ENCODE measurements at places on chromosomes 4 and X.

DNA sequence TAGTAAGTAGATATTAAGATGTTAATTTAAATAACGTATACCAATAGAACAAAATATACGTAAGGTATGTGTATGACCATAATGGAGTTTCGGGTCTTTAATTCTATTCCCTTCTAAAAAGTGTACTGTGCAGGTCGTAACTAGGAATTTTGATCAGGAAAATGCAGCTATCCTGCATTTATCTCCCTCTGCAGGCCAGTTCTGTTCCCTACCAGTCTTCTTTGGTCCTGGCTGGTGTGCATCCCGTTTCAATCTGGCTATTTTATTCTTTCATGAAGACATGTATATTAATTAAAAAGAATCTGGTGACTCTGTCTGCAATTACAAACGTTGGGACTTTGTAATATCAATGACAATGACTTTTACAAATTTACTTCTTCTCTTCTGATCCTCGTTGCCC lies 534.1 kb upstream of the AADAT start:
- DNase-seq, result no peak

DNA sequence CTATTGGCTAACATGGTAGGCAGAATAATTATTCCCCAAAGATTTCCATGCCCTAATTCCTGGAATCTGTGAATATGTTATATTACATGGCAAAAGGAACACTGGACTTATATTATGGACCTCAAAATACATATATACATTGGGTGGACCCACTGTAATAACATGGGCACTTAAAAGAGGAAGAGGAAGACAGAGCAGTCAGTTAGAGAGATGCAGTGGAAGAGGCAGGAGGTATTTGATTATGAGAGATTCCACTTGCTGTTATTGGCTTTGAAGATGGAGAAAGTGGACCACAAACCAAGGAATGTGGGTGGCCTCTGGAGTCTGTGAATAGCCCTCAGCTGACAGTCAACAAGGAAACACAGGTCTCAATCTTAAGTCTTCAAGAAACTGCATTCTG lies 14.0 kb upstream of the ART3 start:
- no peak for DNase-seq

GRCh38 chr4:88613417-88613875 lies 21.2 kb downstream of the HERC3 start:
- DNase-seq, result no peak

DNA sequence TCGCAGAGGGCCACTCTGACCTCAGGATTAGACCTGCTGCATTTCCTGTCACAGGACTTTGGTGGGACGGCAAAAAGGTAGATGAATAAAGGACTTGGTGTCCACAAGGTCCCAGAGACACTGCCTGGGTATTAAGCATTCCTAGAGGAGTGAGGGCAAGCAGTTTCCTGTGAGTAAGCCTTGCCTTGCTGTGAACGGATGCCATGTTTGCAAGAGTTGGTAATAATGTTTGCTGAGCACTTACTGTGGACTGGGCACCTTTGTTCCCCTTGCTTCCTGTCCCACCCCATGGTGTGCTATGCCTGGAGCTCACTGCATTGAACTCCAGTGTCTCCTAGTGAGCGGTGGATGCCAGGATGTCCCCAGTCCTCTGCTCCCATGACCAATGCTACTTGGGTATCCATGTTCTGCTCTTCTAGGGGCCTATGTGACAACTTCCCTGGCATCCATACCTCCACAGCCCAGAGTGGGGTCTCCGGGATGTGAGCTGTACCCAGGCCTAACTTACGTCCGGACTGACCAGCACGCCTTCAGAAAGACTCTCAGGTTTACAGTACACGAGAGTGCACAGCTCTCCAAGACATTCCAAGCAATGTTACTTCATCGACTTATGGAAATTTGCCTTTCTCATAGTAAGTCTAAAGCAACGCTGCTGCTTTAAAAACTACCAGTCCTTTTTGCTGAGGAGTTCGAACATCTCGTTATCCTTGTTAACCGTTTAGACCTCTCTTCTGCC lies 95.5 kb upstream of the MSX1 start:
- no peak for DNase-seq

DNA sequence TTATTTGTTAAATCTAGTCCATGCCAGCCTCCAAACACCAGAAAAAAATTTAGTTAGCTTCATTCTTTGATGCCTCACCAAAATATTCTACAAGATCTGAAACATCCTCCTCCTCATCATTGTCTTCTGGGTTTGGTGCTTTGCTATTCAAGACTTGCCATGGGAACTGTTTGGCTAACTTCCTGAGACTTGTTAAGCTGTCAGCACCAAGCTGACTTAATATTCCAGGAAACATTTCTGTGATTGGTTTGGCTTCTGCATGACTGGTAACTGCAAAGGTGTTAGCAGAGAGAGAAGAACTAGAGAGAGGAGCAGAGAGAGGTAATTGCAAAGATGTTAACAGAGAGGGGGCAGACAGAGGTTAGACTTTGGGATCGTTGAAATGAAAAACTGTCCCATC lies 101.3 kb downstream of the PALLD start:
- DNase-seq, result no peak

DNA sequence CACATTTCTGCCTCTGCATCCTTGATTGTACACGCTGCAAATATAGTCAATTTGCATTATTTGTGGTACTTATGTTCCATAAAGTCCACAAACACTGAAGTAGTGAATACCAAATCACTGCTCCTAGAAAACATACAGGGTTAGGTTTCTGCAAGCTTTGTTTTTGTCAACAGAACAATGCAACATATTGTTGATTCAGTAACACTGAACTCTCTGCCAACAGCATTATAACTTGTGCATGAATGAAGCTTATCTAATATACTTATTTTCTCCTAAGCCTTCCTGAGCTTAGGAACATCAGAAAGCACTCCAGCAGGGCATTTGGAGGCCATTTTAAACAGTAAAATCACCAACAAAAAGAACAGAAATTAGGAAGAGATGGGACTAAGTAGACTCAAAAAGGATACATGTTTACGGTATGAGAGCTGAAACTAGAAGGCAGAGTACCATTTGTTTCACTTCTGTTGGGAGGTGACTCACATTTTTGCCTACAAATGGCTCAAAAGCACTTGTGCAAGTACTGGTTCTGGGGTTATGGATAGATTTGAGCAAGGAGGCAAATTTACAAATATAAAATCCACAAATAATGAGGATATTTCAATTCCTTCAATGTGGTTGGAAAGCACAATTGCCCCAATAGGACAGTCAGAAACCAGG lies 14.1 kb downstream of the COX18 start:
- no peak for DNase-seq

GRCh38 chr4:172843192-172843591 lies 325.4 kb upstream of the GALNT7 start:
- DNase-seq, result no peak

- DNase-seq, result no peak
These were observed 53.9 kb downstream of the HMX1 start for GRCh38 chr4:8817813-8818062.

- no peak for DNase-seq
These were observed 33.5 kb downstream of the MAPK10 start for GRCh38 chr4:86326400-86326799.

DNA sequence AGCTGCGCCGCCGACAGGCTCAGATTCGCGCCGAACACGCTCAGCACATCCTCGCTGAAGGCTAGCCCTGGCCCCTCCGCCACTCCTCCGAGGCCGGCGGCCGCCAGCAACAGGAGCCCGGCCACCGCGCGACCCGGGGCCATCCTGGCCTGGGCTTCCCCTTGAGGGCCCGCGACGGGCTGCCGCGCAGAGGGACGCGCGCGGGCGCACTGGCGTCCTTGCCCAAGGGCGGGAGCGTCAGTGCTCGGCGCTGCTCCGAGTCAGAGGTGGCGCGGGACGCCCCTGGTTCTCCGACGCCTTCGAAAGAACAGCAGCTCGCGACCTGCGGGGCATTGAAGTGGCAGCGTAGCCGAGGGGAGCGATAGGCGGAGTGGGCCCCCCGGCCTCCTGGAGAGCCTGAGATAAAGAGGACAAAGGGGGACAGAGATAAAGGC lies 745 bp downstream of the SLC39A8 start:
- DNase-seq, result no peak

GRCh38 chr4:154230091-154230490 lies 261.5 kb downstream of the DCHS2 start:
- no peak for DNase-seq

GRCh38 chrX:78307665-78308064 lies 19.7 kb downstream of the CYSLTR1 start:
- no peak for DNase-seq

DNA sequence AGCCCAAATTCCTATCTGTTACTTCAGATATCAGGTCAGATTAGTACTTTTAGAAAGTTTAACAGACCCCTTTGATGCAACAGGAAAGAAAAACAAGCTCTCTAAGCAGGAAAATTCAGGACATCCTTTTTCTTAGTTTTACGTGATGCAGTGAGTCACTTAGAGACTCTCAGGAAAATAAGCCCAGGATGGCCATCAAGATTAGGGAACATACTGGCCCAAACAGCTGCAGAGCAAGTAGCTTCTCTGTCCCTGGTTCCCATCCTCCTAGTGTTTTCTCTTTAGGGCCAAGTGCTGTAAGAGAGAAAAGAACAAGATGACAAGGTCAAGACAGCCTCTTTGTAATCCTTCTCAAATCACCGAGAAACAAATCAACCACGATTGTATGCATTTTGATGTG lies 219.1 kb downstream of the ZNF674 start:
- no peak for DNase-seq

DNA sequence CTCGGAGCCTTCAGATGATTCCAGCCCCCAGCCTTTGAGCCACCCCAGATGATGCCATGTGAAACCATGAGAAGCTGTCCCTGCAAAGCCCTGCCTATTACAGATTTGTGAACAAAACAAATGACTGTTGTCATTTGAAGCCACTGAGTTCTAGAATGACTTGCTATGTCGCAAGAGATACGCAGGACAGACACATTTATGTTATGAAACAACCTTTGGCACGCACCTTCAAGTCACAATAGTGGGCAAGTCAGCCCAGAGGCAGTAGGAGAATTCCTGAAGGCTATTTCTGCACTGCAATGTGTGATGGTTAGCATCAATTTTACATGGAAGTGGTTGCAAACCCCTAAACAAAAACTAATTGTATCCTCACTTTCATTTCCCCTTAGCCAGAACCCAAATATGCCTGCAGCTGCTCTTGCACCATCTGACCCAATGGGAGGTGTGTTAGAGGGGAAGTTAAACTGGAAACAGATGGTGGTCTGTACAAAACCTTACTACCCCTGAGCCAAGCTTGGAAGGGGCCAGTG lies 174.4 kb upstream of the ATP6AP2 start:
- no peak for DNase-seq

DNA sequence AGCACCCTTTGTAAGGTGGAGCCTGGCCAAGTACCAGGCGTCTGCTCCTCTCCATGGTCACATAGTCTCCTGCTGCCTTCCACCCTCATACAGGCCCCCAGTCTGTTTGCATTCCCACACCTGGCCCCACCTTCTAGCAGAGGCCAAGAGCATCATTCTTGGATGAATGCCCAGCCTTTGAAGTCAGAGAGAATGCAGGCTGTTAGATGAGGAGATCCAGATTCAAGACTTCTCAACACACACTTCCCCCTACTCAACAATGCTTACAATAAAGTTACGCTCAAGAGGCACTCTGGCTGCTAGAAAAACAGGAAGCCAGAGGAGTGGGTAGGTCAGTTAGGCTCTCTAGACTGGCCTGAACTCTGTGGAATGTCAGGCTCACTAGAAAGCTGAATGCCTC lies 43.3 kb downstream of the SHROOM4 start:
- no peak for DNase-seq

DNA sequence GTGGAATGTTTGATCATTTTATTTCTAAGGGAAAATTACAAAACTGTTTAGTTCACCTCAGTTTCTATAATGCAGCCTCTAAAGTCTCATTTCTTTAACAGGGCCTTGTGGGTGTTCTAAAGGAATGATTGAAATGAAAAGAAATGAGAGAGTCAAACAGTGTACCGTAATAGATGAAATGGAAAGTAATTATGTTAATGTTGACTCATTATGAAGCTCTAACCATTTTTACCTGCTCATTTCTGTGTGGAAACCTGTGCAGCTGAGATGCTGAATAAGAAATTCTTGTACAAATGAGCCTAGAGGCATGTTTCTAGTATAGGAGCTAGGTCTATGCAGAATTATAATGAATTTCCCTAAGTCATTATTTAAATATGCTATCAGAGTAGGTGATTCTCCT lies 45.2 kb upstream of the RPA4 start:
- no peak for DNase-seq

- no peak for DNase-seq
These were observed 626.5 kb upstream of the GALNTL6 start for GRCh38 chr4:171186700-171187099.

GRCh38 chr4:25397305-25397704 lies 20.2 kb downstream of the ANAPC4 start:
- DNase-seq, result no peak

GRCh38 chr4:142352712-142353111 lies 493.4 kb downstream of the INPP4B start:
- DNase-seq, result no peak

GRCh38 chr4:180960743-180961401 lies 1282.3 kb upstream of the TENM3 start:
- DNase-seq, result no peak

DNA sequence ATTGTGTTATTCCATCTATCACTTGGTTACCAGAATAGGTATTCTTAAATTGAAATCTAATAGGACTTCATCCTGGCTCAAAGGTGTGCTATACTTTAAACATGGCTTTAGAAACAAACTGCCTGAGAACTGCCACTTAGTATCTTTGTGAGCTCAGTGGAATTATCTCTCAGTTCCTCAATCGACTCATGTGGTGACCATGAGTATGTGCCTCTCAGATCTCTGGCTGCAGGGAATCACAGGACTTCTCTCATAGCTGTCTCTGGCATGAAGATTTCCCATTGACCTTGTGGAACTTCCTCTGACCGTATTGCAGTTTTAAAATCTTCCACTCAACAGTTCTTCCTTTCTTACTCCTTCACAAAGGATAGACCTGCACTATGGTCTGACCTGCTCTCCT lies 681.9 kb upstream of the BOD1L1 start:
- no peak for DNase-seq

DNA sequence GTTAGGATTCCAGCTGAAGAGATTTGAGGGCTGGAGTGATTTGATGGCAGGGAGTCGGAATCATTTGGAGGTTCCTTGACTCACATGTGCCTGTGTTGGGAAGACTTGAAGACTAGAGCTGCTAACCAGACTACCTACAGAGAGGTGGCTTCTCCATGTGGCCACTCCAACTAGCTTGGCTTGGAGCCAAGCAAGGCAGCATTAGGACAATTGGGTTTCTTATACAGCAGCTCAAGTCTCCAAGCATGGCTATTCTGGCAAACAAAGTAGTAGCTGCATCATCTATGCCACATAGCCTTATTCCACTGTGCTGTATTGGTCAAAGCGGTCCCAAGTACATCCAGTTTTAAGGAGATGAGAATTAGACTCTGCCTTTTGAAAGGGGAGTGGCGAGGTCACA lies 171.7 kb upstream of the SLC4A4 start:
- no peak for DNase-seq

- DNase-seq, result no peak
These were observed 778 bp downstream of the C1QTNF7 start for GRCh38 chr4:15428611-15429010.

Measured in NT2/D1 (cell line).